ENCODE measurements at places on chromosomes 5 and 9. TPM values are rescaled to one million over a fixed set of nuclear protein-coding genes. Genes with fewer than 3 reads are reported as not detected.

Gene PCDHB8
- polyA plus RNA-seq, result 0.03 TPM

DNA sequence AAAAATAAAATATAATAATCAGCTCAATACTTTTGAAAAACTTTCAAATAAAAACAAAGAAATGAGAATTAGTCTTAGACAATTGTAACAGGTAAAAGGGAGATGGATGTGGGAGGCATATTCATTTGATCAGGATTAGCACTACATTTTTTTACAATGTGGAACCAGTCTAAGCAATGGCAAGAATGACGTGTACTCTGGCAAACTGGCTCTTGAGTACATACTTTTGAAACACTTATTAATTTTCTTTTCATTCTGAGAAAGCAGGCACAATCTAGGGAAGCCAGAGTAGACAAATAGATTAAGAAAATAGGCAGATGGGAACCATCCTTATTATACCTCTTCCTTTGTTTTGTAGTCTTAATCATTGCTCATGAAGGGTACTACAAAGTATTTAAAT is 79.7 kb downstream of the MEF2C start:
- H3K4me3 ChIP-seq, result no peak overlapping the region
- H3K4me1 ChIP-seq, result peaks cover 6% of the 10 kb centered on the region
- DNase-seq, result no peak
- H3K27me3 ChIP-seq, result no peaks in the 10 kb centered on the region
- H3K36me3 ChIP-seq, result peaks cover 23% of the 10 kb centered on the region

DNA sequence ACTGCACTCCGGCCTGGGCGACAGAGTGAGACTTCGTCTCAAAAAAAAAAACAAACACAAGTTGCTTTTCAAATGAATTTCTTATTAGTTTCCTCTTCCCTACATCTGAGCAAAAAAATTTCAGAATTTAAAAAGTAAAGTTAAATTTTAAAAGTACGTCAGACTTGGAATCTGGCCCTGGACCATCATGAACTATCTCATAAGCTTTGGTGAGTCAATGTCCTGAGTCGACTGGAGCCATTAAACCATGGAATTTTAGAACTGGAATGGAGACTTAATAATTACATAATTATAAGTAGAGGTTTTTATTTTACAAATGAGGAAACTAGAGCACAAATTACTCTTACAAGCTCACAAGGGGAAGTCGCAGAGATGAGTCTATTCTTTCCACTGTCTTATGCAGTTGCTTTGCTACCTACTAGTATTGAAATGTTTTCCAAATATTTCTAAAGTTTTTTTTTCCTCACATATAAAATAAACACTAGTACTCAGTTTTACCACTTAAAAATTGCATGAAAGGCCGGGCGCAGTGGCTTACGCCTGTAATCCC is 98.0 kb upstream of the ZNF608 start:
- no peaks in the 10 kb centered on the region for H3K27me3 ChIP-seq
- H3K4me3 ChIP-seq, result no peak overlapping the region
- no peaks in the 10 kb centered on the region for H3K4me1 ChIP-seq
- no peak for DNase-seq

GRCh38 chr9:35193762-35194161 is 32.0 kb downstream of the UNC13B start:
- no peak for DNase-seq
- no peaks in the 10 kb centered on the region for H3K27me3 ChIP-seq
- H3K27ac ChIP-seq, result no peak overlapping the region

- H3K27ac ChIP-seq, result no peak overlapping the region
- H3K4me1 ChIP-seq, result no peaks in the 10 kb centered on the region
- no peak overlapping the region for H3K4me3 ChIP-seq
- no peaks in the 10 kb centered on the region for H3K27me3 ChIP-seq
- H3K36me3 ChIP-seq, result no peaks in the 10 kb centered on the region
Observed at GRCh38 chr9:127098916-127099553, 23.4 kb downstream of the ANGPTL2 start.

Gene SLC45A2
- polyA plus RNA-seq, result 0.03 TPM

- DNase-seq, result no peak
- no peaks in the 10 kb centered on the region for H3K27me3 ChIP-seq
- no peaks in the 10 kb centered on the region for H3K4me1 ChIP-seq
- H3K4me3 ChIP-seq, result no peak overlapping the region
- no peak overlapping the region for H3K27ac ChIP-seq
Observed at GRCh38 chr5:55290991-55291390, 16.5 kb downstream of the DHX29 start.

Gene FOXB2
- polyA plus RNA-seq, result not detected

- DNase-seq, result no peak
- H3K4me3 ChIP-seq, result peak overlapping the region; percentile 21
- H3K27me3 ChIP-seq, result no peaks in the 10 kb centered on the region
- H3K4me1 ChIP-seq, result peaks cover 4% of the 10 kb centered on the region
Observed at GRCh38 chr5:95619514-95620029, 315 bp upstream of the GPR150 start.

- no peak overlapping the region for H3K4me3 ChIP-seq
- H3K27ac ChIP-seq, result no peak overlapping the region
- no peaks in the 10 kb centered on the region for H3K27me3 ChIP-seq
- no peaks in the 10 kb centered on the region for H3K36me3 ChIP-seq
Observed at GRCh38 chr9:132858751-132859150, 19.3 kb downstream of the AK8 start.

DNA sequence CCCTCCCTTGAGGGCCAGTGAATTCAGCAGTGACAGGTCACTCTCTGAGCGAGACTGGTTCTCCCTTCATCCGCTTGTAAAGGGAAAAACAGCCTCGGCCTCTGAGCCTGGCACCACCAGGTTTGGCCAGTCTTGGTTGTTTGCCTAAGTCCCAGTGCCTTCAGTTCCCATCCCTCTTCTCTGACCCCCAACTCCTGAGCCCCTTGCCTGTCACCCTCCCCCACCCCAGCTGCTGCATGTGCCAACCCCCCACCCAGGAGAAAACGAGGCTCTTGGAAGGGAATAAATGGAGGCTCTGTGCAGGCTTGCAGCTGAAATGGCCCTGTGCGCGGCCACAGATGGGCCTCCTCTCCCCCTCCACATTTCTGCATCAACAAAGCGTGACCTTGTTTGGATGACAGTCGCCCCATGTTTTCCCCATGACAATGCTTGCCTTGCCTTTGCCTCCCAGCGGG is 3.1 kb downstream of the URM1 start:
- no peaks in the 10 kb centered on the region for H3K36me3 ChIP-seq
- DNase-seq, result no peak
- no peak overlapping the region for H3K4me3 ChIP-seq
- H3K27me3 ChIP-seq, result no peaks in the 10 kb centered on the region
- no peak overlapping the region for H3K27ac ChIP-seq

Gene EGR1
- polyA plus RNA-seq, result 61.5 TPM

Gene IFNA21
- polyA plus RNA-seq, result not detected

GRCh38 chr9:121107029-121107428 is 32.3 kb downstream of the CNTRL start:
- no peak for DNase-seq
- H3K4me1 ChIP-seq, result no peaks in the 10 kb centered on the region
- no peak overlapping the region for H3K27ac ChIP-seq

Gene SPARC
- polyA plus RNA-seq, result 145 TPM

Gene CDO1
- polyA plus RNA-seq, result 28.5 TPM

DNA sequence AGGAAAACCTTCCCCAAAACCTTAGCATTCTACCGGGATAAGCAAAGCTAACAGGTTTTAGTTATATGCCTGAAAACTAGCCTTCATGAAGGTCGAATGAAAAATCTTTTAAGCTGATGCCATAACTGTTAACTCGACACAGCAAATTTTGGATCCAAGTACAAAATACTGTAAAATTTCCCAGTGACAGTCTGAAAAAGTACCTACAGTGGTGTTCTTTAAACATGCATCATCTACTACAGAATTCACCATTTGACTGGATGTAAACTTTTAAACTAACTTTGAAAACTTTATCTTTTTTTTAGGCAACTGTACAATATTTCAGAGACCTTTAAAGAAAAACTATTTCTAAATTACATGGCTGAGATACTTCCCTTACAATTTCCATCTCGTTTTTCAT is 791 bp downstream of the RAPGEF6 start:
- peak overlapping the region; percentile 57 for H3K4me3 ChIP-seq
- H3K27ac ChIP-seq, result peak overlapping the region; percentile 69
- H3K4me1 ChIP-seq, result peaks cover 40% of the 10 kb centered on the region
- no peaks in the 10 kb centered on the region for H3K36me3 ChIP-seq

DNA sequence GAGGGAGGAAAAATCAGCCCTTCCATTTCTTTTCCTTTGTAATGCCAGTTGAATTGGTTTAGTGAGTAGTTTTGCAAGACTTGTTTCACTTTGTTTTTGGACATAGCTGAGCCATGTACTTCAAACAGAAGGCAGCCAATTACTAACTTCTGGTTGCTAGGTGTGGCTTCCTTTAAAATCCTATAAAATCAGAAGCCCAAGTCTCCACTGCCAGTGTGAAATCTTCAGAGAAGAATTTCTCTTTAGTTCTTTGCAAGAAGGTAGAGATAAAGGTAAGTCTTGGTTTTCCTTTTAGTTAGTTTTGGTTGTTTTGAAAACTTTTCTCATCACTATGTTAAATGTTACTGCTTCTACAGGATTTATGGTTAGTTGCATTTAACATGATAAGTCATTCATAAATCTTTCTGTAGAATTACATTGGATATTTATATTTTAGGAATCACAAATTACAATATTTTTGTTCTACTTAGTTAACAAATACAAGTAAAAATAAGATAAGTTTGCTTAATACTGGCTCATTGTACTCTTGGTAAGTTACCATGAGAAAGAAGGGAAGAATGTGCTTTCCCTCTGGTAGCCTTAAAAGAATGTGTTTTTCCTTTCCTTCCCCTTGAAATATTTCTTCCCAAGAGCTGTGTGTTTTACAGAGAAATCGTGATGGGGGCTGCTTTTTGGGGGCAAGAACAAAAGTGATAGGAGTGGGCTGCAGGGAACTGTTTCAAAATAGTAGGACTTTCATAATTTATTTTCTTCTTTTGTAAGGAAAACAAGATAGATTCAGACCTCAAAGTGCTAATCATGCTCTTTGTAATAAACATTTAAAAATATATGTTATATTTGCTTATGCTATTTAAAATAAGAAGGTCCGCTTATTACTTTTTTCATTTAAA is at the start of gene ANXA1:
Gene ANXA1, plus strand, starts transcription at position 213 of the 890 bp plus-strand sequence. CDS start 6,671 bp downstream, outside the sequence.
- peaks cover 3% of the 10 kb centered on the region for H3K4me1 ChIP-seq
- no peaks in the 10 kb centered on the region for H3K36me3 ChIP-seq
- H3K4me3 ChIP-seq, result peak within 1 kb of the TSS; percentile 50
- no peak for DNase-seq
- peak within 1 kb of the TSS; percentile 54 for H3K27ac ChIP-seq
- H3K27me3 ChIP-seq, result no peaks in the 10 kb centered on the region

Data from adrenal gland (tissue), 19 donors.